Midbrain (tissue), 1 donor: ENCODE measurements at places on chromosomes 1 and 21.

- no peak for DNase-seq
Measured at GRCh38 chr1:185297982-185298381, 19.1 kb downstream of the IVNS1ABP start.

DNA sequence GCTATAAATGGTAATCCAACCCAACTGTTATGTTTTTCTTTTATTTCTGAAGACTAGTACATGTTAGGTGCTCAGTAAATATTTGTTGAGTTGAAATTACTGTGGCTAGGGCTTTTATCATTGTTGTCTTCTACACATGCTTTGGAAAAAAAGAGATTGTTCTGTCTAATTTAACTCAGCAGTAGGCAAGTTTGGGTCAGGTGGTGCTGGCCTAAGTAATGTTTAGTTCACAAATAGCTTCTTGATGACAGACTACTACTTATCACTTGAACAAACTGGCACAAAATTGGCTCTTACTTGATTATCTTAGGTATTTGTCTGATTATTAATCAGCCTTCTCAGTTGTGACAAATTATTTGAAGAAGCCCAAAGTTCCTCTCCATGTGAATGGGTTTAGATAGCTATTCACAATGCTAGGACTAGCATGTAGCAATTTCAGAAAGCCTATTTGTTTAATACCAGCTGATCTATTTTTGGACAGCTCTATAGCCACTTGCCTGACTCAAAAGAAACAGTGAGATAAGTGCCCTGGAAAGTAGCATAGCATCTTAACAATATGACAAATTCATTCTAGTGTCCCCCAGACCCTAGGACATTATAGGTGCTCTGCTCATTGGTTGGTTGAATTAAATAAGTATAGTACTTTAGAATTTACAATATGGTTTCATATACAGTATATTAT, 32.6 kb downstream of the TMEM200B start:
- no peak for DNase-seq

GRCh38 chr1:6298530-6298929, 37.6 kb upstream of the GPR153 start:
- DNase-seq = no peak

GRCh38 chr1:228176461-228177182, 11.0 kb downstream of the IBA57 start:
- DNase-seq = no peak

DNA sequence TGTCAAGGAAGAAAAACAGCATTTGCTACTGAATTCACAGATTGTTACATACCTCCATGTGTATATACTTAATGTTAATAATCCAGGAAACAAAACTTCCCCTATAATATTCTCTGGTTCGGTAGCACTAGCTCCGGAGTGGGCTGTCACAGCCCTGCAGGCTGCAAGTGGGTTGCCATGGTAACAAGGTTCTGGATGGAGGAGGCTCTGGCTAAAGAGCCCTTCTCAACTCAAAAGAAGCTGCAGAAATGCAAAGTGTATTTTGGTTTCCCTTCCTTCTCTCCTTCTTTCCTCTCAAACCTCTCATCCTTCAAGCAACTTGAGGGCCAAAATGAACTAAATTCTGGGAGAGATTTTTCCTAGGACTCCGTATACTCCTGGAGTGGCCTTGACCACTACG, 45.2 kb downstream of the ASTN1 start:
- peak; percentile 49 for DNase-seq

DNA sequence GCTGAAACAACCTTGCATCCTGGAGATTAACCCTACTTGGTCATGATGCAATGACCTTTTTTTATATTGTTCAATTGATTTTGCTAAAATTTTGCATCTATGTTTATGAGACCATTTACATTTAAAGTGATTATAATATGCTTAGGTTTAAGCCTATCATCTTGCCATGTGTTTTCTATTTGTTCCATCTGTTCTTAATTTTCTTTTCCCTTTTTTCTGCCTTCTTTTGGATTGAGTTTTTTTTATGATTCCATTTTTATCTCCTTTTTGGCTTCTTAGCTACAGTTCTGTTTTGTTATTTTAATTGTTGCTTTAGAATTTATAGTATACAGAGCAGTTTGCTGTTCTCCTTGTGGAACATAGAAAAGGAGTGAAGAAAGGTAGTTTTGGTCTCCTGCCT, 385.1 kb upstream of the USP24 start:
- no peak for DNase-seq

- no peak for DNase-seq
Measured at GRCh38 chr21:37253991-37254390, 13.1 kb downstream of the VPS26C start.
